NCI-H1105 (cell line): ENCODE measurements at places on chromosomes 3 and 15.

DNA sequence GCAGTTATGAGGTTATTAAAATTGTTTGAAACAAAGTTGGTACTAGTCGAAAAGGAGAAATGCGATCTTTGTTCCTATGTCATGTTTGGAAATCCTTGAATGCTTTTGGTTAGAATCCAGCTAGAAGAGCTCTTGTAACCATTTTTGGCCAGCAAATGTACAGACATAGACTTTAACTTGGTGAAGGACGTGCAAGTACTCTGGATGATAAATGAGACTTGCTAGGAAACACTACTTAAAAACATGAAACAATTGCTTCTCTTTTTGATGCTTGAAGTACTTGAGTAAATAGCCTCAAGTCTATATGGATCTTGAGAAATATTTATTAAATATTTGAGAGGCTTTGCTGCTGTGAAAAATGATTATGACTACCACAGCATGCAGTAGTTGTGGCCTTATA lies 95.8 kb downstream of the CADM2 start:
- DNase-seq: no peak

DNA sequence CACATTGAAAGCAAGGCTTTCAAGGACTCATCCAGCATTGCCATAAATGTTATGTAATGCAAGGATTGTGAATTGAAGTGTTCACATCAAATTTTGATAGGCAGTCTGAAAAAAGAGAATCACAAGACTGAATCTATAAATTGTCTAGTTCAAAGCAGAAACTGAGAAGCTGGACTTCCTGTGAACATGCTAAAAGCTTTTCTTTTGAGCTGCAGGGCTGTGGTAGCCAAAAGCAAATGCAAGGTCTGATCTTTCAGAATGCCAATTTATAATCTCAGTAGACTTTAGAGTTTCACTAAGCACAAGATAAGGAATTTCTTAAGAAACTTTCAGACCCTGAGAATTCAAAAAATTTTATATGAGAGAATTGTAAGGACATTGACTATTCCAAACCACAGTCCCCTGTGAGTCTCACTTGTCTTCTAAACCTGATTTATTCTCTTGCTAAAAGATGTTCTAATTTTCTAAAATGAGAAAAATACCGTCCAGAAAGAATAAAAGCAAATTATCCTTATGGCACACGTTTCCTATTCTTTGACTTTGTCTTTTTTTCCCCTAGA lies 1700.3 kb downstream of the OTOL1 start:
- DNase-seq: no peak

GRCh38 chr3:183975981-183976662 lies 41.6 kb downstream of the ABCC5 start:
- no peak for DNase-seq

DNA sequence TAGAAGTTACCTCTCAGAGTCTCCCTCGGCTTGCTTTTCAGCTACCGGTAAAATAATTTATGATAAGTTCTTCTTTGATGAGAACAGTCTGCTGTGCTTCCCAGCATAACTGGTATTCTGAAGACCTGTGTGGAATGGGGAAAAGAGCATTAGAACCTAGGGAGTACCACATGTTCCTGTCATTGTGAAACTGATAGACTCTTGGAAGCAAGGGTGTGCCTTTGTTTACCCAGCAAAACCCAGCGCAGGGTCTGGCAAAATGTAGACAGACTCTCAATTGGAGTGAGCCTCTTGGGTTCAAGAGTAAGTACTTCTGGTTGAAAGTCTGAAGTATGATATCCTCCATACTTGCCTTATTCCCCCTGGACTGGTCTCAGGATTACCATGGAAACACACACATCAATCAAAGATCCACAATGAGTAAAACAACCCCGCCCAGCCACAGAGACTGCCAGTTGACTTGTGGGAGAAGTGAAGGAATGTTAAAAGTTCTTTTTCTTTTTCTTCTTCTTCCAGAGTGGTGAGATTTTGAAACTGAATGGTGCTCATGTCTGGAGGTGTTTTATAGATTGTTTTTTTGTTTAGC lies 652.4 kb upstream of the NAALADL2 start:
- no peak for DNase-seq

DNA sequence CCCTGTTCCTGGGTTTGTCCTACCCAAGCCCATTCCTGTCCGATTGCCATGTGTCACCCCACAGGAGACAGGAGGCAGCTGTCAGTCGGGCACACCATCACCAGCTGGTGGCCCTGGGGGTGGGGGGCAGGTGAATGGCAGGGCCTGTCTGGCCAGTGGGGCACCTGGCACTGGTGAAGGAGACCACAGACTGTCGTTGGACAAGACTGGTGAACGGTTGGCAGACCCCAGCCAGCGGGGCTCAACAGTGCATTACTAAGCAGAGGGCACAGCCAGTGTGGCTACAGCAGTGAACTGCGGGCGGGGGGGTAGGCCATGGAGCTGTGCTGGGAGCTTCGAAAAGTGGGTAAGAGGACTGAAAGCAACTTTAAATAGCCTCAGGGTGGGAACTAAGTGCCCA lies 2.1 kb downstream of the SEMA7A start:
- no peak for DNase-seq

- peak; percentile 56 for DNase-seq
These were observed 53.2 kb downstream of the PGPEP1L start for GRCh38 chr15:98954411-98954810.
